Left renal pelvis (tissue), 4 donors: ENCODE measurements at places on chromosomes 5 and 9. TPM values are rescaled to one million over a fixed set of nuclear protein-coding genes. Genes with fewer than 3 reads are reported as not detected.

DNA sequence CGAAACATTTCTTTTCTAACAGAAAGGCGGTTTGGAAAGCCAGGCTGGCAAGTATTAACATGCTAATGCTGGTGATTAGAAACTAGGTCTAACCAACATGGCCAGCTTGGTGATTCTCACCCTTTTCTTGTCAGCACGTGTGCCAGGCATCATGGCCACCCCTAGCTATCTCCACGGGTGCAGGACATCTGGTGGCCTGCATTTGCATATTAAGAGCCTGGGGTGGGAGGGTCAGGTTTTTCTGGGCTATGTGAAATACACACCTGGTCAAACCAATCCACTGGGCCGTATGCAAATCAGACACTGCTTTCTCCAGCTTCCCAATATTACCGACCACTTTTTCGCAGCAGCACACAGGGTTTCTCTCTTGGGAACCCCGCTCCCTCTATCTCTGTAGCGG is 612.1 kb downstream of the PTPRD start:
- no peak for DNase-seq

- no peak for DNase-seq
These were observed 141.7 kb downstream of the DCP2 start for GRCh38 chr5:113118298-113118697.

GRCh38 chr5:60685700-60686099 is 14.3 kb downstream of the DEPDC1B start:
- DNase-seq = no peak

Gene ZNG1F
- polyA plus RNA-seq = 18.9 TPM

Gene LECT2
- 4.6 TPM for polyA plus RNA-seq

Gene PCDHA7
- polyA plus RNA-seq = 0.42 TPM

Gene TMEFF1
- polyA plus RNA-seq = 8.8 TPM
